ENCODE measurements at places on chromosomes 3 and 15.

GRCh38 chr3:47741925-47742324, 39.8 kb downstream of the SMARCC1 start:
- DNase-seq: no peak

DNA sequence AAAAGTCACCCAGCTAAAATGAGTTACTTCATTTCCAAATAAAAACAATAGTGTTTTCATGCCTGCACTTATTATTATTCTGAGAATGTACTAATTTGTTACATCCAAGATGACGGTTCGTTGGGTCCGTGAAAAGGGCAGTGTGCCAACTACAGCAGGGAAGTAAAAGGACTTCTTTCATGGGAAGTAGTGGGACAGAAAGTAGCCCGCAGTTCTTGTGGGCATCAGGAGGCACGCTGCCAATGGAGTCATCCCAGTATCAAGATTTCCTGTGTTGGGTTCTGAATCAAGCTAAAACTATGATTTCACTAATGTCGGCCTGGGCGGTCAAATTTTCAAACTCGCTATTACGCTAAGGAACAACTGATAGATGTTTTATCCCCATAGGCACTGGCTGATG, 254.5 kb upstream of the SOX2 start:
- DNase-seq: no peak

DNA sequence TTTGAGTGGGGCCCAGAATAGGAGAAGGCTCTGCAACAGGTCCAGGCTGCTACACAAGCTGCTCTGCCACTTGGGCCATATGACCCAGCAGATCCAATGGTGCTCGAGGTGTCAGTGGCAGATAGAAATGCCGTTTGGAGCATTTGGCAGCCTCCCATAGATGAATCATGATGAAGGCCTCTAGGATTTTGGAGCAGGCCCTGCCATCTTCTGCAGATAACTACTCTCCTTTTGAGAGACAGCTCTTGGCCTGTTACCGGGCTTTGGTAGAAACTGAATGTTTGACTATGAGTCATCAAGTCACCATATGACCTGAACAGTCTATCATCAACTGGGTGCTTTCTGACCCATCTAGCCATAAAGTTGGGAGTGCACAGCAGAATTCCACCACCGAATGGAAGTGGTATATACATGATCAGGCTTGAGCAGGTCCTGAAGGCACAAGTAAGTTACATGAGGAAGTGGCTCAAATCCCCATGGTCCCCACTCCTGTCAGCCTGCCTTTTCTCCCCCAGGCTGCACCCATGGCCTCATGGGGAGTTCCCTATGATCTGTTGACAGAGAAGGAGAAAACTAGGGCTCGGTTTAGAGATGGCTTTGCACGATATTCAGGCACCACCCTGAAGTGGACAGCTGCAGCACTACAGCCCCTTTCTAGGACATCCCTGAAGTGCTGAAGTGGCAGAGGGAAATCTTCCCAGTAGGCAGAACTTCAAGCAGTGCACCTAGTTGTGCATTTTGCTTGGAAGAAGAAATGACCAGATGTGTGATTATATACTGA, 971.4 kb downstream of the MCTP2 start:
- DNase-seq: no peak

GRCh38 chr3:42688487-42689420, 3.4 kb downstream of the KLHL40 start:
- DNase-seq: no peak

DNA sequence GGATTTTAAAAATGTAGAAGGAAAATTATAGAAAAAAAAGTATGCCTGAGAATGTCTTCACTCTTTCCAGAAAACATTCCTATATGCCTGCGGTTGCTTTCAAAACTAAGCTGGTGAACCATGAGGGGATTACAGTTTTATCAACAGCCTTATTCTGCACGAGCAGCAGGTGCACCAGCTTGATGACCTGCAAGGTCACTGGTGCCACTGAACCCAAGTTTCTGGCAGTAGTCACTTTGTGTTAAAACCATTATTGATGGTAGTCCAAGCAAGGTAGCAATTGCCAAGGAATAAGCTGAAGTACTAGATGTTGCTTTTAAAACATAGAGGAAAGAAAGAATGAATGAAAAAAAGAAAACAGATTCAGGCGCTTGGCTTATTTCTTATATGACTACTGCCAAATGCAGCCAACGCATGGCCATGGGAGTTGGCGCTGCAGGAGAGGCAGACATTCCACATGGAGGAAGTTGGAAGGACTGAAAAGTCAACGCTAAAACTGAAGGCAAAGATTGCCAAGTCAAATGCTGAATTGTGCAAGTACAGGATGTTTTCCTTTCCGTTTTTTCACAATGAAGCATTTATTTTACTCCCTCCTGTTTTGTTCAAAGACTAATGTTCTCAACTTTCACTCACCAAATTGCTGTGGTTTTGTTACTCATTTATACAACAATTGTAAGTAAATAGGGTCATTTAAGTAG, 601.4 kb downstream of the CADM2 start:
- DNase-seq: no peak

Measured in activated CD4-positive, alpha-beta T cell treated with anti-CD3 and anti-CD28 coated beads, Interleukin-2, Interleukin-4, amounts not matched to agents 100 ng/mL and 50 ng/mL, durations not matched to agents 16 hours and 8 hours (primary cell).